ENCODE measurements at places on chromosomes 4 and X.

- no peak for DNase-seq
Observed at GRCh38 chrX:44899946-44900345, 27.0 kb downstream of the KDM6A start.

GRCh38 chr4:119261986-119262385, 49.5 kb downstream of the USP53 start:
- DNase-seq: no peak

GRCh38 chr4:177401658-177402273, 40.5 kb downstream of the AGA start:
- no peak for DNase-seq

DNA sequence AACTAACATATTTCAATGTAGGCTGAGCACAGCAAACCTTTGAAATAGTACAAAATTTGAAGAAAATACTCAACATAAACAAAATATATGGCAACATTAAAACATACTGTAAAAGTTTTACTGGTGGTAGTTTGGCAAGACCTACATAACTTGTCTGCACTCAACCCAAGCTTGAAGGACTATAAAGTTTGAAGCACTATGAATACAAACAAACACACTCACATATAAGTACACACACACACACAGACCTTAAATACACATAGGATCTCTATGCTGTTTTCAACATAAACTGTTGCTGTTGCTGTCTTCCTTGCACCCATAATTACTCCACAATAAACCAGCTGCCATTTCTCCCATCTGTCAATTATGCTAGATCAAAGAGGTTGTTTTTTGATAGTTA, 589.6 kb downstream of the IL15 start:
- DNase-seq: no peak

- DNase-seq: no peak
Observed at GRCh38 chrX:149638860-149639259, 7.3 kb upstream of the TMEM185A start.

- no peak for DNase-seq
Observed at GRCh38 chrX:9207142-9207541, 173.2 kb upstream of the FAM9B start.

Measured in RWPE2 (cell line).